ENCODE measurements at places on chromosomes 6 and 20. TPM values are rescaled to one million over a fixed set of nuclear protein-coding genes. Genes with fewer than 3 reads are reported as not detected.

VSTM2L gene
- 0.49 TPM for total RNA-seq

DEFB129 gene
- total RNA-seq = not detected

DNA sequence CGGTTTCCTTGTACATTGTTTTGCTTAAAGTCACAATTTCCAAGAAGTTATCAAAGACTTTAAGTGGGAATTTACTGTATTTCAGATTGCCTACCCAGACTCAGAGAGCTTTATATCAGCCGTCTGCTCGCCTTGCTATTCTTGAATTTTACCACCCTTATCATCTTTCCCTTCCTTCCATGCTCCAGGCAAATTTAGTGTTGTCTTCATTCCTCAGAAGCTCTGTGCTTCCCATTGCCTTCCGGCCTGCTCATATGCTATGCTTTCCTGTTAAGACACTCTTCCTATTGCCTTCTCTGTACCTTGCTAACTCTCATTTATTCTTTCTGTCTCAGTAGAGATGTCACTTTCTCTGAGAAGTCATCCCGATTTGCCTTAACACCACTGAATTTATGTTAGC lies 52.1 kb downstream of the CD2AP start:
- DNase-seq = no peak

GRCh38 chr6:109834131-109834530 lies 143.0 kb downstream of the FIG4 start:
- DNase-seq = no peak

DNA sequence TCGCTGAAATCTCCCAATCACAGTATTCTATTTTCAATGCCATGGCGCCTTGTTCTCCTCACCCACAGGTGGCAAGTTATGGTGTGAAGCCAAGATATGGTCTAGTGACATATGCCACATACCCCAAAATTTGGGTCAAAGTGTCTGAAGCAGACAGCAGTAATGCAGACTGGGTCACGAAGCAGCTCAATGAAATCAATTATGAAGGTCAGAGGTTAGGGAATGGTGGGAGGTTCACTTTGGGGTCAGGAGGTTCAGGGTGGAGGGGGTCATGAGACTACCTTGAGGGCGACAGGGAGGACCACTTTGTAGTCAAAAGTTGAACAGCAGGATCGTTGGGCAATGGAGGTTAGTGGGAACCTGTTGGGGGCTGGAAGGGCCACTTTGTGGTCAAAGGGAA lies 2.4 kb downstream of the CFB start:
- DNase-seq = no peak

DNA sequence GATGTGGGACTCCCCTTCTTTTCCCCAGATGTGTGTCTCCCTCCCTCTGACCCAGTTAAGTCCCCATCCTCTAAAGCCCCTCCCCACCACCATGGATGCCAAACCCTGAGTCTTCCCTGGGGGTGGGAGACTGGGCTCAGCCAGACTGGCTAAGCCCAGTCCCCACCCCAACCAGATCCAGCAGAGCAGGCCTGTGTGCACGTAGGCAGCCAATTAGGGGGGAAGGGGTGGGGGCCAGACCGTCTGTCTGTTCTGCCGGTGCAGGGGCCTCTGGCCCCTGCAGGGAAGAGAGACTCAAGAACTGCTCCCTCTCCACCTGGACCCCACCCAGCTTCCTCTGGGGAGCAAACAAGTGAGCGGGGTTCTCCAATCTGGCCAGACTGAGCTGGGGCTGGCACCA lies 605 bp downstream of the COX4I2 start:
- no peak for DNase-seq

DNA sequence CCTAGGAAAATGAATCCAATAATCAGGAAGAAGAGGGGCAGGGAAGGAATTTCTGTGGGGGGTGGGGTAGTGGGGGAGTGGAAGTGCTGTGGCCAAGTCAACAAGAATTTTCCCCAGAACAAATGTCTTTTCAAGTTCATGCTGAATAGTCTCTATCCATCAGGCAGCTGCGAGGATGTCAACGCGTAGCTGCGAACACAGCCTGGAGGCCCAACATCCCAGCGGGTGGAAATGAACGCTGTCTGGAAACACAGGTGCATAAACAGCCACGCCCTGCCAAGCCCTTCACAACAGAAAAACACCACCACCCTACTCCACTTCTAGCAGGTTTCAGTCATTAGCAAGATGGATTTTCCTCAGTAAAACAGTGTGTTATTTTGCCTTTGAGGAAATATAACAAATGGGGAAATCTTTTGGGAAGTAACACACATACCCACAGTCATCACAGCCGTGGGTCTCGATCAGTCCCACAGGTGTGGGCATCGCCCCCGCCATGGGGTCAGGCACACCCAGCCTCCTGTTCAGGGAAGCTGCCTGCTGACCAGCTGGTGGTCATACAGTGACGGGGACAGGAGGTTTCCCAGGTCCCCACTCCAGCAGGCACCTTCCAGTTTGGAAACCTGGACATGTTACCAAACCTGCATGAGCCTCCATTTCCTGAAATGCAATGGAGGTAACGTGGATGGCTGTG lies 112.1 kb upstream of the THBS2 start:
- no peak for DNase-seq

- no peak for DNase-seq
Observed at GRCh38 chr6:18347866-18348265, 39.3 kb upstream of the RNF144B start.

OTOR gene
- not detected for total RNA-seq

GRCh38 chr6:98487612-98488011 lies 346.8 kb upstream of the POU3F2 start:
- DNase-seq = no peak

DNA sequence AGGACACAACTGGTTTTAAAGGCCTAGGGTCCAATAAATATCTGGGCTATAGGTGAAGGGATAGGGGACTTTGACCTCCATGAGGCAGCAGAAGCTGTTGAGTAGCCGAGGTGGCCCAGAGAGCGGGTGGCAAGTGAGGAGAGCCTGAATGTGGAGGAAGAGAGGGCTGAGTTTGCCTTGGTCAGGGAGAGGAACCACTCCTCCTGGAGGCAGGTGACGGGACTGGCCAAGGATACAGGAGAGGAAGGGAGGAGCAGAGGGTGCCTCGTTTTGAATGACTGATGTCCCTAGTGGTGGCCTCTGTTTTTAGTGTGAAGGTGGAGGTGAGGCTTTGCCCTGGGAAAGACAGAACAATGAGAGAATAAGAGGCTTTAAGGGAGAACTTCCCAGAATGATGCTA lies 19.1 kb upstream of the AAR2 start:
- no peak for DNase-seq

BTBD9 gene
- total RNA-seq = 10.9 TPM

GABRR1 gene
- total RNA-seq = not detected

DNA sequence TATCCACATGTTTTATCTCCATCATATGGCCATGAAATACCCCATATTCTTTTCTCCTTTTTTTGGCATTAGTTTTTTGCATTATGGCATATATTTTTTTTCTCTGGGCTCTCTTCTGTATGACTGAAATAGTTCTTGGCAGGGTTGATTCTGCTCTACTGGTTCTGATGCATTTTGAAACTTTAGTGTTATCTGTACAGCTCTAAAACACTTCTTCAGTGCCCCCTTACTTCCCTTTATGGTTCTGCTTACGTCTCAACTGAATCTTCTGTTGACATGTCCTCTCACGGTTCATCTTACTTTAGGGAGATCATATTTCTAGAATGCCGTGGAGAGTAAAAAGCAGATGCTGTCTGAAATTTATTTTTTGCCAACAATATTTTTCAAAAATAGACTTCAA lies 23.2 kb upstream of the TXNDC5 start:
- DNase-seq = no peak

DNA sequence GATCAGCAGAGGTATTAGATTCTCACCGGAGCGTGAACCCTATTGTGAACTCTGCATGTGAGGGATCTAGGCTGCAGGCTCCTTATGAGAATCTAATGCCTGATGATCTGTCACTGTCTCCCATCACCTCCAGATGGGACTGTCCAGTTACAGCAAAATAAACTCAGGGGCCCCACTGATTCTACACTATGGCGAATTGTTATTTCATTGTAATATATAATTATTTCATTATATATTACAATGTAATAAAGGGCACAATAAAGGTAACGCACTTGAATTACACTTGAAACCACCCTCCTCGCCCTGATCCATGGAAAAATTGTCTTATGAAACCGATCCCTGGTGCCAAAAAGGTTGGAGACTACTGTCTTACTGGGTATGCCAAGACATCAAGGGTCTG lies 18.6 kb downstream of the PRKN start:
- no peak for DNase-seq

RAET1E gene
- total RNA-seq = 3.1 TPM

RIPPLY2 gene
- total RNA-seq = not detected

DNA sequence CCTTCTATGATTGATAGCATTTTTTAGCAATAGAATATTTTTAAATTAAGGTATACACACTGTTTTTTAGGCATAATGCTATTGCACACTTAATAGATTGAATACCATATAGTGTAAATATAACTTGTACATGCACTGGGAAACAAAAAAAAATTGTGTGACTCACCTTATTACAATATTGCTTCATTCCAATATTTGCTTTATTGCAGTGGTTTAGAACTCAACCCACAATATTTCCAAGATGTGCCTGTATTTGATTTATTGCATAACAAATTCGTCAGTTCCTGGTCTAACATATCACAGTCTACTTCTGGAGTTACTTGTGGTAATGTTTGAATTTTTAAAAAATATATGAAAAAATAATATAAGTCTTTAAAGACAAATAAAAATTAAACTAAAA lies 41.9 kb upstream of the DEFB112 start:
- DNase-seq = no peak

DUSP15 gene
- not detected for total RNA-seq

HSPA12B gene
- total RNA-seq = 9.7 TPM

ISM1 gene
- 0.99 TPM for total RNA-seq

SNAP91 gene
- total RNA-seq = 0.51 TPM

DNA sequence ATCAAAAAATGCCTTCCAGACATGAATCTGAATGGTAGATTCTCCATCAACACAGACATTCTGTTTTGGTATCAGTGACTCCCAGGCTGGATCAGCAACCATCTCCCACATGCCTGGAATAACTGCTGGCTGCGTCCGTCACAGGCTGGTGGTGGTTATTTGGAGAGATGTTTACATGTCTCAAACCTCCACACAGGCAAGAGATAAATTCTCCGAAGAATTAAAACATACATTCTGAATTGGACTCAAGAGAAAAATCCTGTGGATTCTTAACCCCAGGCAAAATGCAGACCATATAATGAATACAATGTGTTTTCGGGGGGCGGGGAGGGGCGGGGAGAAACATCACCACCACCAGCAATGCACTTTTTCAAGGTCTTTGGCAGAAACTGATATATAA lies 108.2 kb downstream of the THBS2 start:
- DNase-seq = no peak

TNFRSF21 gene
- 6.2 TPM for total RNA-seq

DNA sequence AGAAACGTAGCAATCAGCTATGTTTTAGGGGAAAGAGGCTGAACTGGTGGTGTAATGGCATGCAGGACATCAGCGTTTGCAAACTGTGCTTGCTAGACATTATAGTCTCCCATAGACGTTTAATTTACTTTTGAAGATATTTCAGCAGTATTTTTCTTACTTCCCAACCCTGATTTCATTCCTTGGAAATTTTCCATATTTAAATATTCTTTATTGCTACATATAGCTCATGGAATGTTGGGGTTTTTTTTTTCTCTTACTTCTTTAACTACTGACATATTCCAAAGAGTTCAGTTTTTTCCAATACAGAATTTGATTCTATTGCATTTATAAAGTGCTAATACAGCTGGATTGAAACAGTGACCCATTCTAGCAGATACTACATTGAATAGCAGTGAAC lies 694.4 kb upstream of the CITED2 start:
- no peak for DNase-seq

- DNase-seq = no peak
Observed at GRCh38 chr6:69386426-69386825, 410.4 kb downstream of the LMBRD1 start.

- no peak for DNase-seq
Observed at GRCh38 chr6:127249621-127250020, 17.0 kb upstream of the RNF146 start.

PDYN gene
- total RNA-seq = not detected

GRCh38 chr6:161214722-161215121 lies 59.1 kb downstream of the AGPAT4 start:
- no peak for DNase-seq

SRXN1 gene
- total RNA-seq = 30.7 TPM

DNA sequence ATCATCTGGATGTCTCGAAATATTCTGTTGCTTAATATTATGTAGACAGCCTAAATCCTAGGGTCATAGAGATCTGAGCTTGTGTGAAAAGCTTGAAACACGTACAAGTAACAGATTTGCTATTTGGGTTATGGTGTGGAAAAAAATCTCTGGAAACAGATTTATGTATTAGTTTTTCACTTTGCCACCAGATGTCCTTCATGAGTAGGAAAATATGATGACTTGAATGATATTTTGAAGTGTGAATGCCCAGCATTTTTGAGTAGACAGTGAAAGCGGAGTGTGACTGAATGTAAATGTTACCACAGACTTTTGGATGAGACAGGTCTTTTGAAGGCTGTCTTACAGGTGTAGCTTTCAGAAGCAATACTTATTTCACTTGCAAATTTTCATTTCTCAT lies 4.2 kb upstream of the BMP6 start:
- no peak for DNase-seq

GRM4 gene
- total RNA-seq = not detected

DNA sequence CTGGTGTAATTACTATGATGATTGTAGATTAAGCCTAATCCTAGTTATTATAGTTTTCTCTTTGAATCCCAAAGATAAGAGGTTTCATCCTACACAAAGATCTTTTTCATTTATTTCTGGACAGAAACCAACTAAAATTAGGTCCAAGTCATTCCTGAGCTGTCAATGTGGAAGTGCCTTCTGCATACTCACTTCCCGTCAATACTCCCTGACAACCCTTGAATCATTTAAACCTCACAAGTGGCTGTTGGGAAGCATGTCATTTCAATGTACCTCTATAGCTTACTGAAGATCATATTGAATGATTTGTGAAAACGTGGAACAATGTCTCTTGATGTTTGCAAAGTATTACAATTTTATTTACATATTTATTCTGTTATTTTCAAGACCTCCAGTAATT lies 274.1 kb downstream of the HACE1 start:
- DNase-seq = no peak

- DNase-seq = no peak
Observed at GRCh38 chr6:87982134-87982533, 65.5 kb upstream of the SPACA1 start.

CTNNBL1 gene
- 44.0 TPM for total RNA-seq

GRCh38 chr20:29690274-29690673 lies 1567.2 kb upstream of the DEFB115 start:
- peak; percentile 35 for DNase-seq

PRR18 gene
- not detected for total RNA-seq

DNA sequence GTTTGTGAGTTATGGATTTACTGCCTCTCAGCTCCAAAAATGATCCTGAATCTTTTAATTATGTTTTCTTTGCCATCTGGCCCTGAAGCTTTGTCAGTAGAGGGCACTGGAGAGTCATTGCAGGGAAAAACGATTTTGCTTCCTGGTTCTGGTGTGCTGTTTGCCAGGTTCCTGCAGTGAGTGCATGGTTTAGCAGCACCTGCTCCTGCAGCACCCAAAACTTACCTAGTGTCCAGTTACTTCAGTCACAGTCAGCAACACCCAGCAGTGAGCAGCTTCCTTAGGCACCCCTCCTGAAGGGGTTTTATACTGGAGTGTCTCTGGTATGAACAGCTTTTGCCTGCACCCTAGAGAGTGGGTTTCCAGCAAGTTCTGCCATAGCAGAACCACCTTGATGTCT lies 6.0 kb upstream of the TRIM26 start:
- no peak for DNase-seq

- no peak for DNase-seq
Observed at GRCh38 chr6:168106633-168107005, 27.6 kb upstream of the FRMD1 start.
